ENCODE measurements at places on chromosomes 6 and 20.

DNA sequence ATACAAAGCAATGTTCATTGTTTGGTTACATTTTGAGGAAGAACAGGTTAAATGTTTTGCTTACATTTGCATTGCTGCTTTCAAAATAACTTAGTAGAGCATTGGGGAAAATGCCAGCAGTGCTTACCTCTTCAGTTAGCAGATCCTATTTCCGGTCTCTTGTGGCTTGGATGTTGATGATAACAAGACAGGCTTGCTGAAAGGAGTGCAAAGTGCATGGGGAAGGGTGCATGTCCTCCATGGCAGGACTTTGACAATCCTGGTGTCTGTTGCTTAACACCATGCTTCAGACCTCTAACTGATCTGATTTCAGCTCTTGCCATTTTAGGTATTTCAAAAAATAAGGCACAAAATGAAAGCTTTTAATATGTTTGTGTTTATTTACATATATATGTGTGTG, 21.1 kb downstream of the TPD52L1 start:
- no peak for DNase-seq

- no peak for DNase-seq
Measured at GRCh38 chr6:11258260-11259237, 26.1 kb upstream of the NEDD9 start.

DNA sequence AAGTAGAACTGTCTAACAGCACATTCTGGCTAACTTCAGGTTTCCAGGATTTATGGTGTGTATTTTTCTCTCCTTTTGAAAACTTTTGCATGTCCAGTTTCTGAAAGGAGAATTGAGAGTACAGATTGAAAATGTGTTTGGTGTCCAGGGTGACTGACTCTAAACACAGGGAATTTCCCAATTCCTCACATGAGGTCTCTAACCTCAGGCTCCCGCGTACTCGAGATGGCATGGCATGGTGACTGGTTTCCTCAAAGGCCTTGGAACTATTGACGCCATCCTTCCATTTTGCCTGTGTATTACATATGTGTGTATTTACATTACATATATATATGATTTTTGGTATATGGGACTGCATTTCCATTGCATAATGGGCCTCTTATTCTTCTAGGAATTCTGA, 52.5 kb downstream of the PRND start:
- DNase-seq = no peak

GRCh38 chr6:26322645-26323482, 42.1 kb upstream of the BTN3A2 start:
- peak; percentile 46 for DNase-seq

DNA sequence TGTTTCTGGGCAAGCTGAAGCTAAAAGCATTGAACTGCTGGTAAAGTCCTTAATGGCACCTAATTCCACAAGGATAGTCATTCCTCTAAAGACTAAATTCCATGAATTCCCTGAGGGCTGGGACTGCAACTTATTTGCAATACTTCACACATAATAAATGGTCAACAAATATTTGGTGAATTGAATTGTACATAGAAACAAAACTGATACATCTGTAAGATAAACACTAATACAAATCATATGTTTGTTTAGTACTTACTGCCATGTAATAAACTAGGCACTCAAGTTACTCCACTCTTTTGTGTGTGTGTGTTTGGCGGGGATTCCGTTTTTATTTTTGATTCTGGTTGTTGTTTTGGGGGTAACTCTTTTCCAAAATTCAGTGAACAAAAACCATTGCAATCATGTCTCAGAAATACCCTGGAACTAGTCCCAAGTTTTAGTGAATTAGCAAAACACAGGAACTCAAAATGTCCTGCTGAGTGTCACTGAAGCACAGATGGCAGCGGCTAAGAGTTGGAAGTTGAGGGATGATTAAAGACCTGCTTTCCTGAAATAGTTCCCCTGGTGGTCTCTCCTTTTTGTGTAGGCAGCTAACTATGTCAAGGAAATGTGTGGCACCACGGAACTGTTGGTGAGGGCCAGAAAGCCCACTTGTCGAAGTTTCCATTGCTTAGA, 74.8 kb upstream of the SNRPB2 start:
- DNase-seq = no peak

DNA sequence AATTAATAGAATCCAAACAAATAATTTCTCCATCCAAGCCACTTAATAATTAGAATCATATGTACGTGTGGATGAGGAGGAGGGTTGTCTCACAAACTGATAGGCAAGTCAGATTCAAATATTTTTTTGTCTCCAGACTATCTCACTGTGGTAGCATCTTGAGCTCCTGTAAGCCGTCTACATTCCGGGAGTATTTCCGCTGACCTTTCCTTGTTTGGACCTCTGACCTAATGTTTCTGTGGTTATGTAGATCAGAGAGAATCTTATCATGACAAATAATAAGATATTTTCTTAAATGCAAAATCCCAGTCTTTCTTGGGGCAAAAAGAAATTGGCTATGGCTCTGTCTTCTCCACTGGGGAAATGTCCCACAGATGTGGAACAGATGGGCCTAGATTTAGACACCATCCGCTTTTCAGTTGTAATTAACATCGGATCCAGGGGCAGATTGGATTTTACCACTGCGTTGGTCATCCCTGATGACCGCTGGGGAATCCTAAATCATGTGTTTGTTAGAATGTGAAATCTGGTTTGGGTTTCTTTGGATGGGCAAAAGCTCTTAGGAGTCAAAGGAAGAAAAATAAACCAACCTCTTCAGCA, 197.1 kb upstream of the RIN2 start:
- DNase-seq = no peak

- DNase-seq = no peak
Measured at GRCh38 chr6:75418233-75418632, 75.4 kb downstream of the FILIP1 start.

GRCh38 chr20:48732081-48732829, 95.5 kb downstream of the PREX1 start:
- DNase-seq = no peak

DNA sequence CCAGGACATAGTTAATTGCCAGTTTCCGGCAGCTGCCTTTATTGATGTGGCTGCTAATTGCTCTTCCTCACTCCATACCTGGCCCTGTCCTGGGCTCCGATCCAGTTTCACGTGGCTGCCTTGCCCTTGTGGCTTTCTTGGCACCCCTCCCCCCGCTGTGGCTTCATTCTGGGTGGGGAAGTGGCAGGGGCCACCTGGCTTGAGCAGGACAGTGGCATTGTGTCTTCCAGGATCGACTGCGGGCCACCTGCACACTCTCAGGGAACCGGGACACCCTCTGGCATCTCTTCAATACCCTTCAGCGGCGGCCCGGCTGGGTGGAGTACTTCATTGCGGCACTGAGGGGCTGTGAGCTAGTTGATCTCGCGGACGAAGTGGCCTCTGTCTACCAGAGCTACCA, 10.8 kb downstream of the MAVS start:
- no peak for DNase-seq

DNA sequence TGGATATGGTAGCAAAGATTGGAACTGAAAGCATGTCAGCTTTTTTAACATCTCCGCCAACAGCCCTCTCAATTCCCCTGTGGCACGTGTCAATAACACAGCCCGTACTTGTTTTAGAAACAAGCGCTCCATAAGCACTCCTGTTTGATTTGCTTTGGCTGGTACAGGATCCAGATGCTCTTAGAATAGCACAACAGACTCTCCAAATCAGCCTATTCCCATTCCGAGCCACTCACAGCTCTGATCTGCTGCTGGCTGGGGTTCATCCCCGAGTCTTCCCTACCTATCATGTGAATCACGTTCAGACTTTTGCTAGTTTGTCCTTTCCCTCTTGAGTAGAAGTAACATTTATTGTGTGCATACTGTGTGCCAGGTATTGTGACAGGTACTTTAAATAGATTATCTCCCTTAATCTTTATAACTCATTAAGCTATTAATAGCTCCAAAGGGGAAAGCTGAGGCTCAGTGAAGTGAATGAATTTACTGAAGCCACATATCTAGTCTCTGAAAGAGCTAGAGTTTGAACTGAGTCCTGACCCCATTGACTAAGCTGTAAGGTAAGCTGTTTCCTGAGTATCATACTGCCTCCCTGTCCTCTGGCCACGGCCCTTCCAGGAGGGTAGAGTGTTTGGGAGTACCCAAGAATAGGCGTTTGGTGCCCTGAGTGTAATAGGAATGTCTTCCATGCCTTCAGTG, 46.7 kb downstream of the RALY start:
- no peak for DNase-seq

DNA sequence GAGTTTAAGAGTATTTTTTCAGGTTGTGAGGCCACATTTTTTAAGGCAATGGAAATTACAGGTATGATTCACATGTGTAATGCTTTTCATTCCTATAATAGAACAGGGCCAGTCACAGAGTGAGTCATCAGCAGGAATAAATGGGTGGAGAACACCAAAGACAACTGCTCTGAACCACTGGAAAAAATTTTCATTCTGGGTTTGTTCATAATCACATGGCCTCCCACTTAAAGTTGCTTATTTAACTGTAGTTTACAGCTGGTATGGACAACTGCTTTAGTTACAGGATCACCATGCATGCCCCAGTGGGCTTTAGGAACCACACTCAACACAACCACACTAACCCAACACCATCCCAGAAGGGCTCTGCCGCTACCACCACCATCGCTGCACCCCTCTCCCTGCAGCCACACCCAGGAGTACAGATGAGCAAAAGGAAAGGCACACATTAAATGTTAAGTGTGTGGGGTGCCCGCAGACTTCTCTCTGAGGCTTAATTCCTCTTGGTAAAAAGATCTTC, 107.0 kb upstream of the DST start:
- no peak for DNase-seq

DNA sequence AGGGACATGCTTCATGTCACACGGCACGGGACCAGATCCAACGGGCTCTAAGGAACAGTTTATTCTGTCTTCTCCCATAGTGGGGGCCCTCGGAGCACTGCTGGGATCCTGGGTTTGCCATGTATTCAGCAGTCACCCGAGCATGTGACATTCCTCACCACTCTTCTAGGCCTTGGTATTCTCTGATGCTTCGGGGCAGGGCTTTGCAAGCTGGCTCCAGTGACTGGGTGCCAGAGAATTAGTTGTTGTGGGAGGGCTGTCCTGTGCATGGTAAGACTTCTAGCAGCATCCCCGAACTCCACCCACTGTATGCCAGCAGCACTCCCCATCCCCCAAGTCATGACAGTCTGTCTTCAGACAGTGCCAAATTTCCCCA, 5.4 kb downstream of the CCN5 start:
- peak; percentile 85 for DNase-seq

GRCh38 chr6:108395297-108395696, 100.4 kb downstream of the AFG1L start:
- no peak for DNase-seq

GRCh38 chr6:15949982-15950381, 178.9 kb upstream of the MYLIP start:
- no peak for DNase-seq

- no peak for DNase-seq
Measured at GRCh38 chr6:10248378-10248843, 166.5 kb downstream of the TFAP2A start.

- no peak for DNase-seq
Measured at GRCh38 chr20:40339661-40340449, 349.2 kb downstream of the MAFB start.

Measured in retinal pigment epithelial cell (primary cell).